ENCODE measurements at places on chromosomes 2 and 18.

- DNase-seq, result no peak
These were observed 47.1 kb downstream of the KCNG3 start for GRCh38 chr2:42446503-42447271.

DNA sequence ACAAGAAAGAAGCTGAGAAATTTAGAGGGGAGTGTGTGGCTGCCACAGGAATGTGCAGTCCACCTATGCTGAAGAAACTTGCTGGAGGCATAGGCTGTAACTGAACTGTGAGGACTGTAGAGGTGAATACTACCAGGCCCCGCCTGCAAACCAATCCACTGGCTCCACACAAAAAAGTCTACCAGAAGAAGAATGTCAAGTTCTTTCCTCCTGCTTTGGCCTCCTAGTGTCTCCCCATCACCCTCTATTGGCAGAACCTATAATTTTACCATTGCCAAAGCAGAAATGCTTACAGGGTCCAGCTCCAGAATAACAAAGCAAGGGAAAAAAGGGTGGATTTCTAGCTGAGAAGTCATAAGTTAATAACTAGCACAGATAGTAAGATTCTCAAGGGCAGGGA is 5.9 kb upstream of the ATP5MC3 start:
- DNase-seq, result no peak

GRCh38 chr2:27086724-27087593 is at the start of gene KHK:
KHK (plus strand) TSS chr2:27086772; CDS start chr2:27087260, 488 bp downstream.
- no peak for DNase-seq

GRCh38 chr2:85589181-85589580 is 5.0 kb downstream of the VAMP5 start:
- no peak for DNase-seq

GRCh38 chr2:58762176-58762781 is 521.2 kb upstream of the FANCL start:
- DNase-seq, result no peak

Data from activated T-helper 1 cell treated with anti-CD3 and anti-CD28 coated beads, Interleukin-2, amount 50 U/mL, for 16 hours (primary cell).